ENCODE measurements at places on chromosomes 7 and 10.

DNA sequence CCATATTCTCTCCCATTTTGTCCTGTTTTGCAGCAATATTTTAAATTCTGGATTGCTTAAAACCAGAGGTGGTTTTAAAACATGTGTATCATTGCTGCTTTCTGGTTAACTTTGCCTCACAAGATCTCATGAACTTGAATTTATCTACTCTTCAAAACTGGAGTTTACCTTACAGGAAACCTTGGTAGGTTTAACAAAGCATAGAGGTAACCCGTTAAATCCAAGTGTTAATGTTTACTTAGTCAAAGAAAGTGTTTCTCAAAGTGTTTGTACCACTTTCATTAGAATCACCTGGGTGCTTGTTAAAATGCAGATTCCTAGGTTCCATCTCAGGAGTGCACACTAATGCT is 44.0 kb upstream of the VDAC2 start:
- no peak for DNase-seq

DNA sequence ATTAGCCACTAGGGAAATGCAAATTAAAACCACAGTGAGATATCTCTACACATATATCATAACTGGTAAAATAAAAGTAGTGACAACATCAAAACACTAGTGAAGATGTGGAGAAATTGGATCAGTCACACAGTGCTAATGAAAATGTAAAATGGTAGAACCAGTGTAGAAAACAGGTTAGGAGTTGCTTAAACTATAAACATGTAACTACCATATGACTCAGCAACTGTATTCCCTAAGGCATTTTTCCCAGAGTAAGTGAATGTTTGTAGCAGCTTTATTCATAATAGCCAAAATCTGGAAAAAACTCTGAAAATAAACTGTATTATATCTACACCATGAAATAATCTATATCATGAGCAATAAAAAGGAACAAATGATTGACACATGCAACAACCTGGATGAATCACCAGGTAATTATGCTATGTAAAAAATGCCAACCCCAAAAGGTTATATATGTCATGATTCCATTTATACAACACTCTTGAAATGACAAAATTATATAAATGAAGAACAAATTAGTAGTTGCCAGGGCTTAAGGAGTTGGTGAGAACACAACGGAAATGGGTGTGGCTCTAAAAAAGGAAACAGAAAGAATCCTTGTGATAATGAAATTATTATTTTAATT is 22.8 kb downstream of the SLC25A40 start:
- DNase-seq = no peak

DNA sequence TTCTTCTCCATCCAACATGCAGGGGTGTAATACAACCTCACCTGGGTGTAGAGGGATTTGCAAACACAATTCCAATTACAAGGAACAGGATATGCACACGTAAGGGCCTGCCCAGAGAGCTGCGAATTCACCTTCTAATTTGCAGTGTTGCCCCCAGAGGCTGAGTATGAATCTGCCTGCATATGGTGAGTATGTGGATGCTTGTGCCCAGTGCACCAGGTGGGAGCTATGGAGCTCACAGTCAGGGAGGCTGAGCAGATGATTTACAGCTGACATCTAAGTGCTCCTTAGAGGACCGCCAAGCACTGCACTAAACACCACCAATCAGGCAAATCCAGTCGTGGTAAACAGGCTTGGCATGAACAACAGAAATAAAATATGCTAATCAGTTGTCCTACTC is 132.0 kb downstream of the RELN start:
- no peak for DNase-seq

DNA sequence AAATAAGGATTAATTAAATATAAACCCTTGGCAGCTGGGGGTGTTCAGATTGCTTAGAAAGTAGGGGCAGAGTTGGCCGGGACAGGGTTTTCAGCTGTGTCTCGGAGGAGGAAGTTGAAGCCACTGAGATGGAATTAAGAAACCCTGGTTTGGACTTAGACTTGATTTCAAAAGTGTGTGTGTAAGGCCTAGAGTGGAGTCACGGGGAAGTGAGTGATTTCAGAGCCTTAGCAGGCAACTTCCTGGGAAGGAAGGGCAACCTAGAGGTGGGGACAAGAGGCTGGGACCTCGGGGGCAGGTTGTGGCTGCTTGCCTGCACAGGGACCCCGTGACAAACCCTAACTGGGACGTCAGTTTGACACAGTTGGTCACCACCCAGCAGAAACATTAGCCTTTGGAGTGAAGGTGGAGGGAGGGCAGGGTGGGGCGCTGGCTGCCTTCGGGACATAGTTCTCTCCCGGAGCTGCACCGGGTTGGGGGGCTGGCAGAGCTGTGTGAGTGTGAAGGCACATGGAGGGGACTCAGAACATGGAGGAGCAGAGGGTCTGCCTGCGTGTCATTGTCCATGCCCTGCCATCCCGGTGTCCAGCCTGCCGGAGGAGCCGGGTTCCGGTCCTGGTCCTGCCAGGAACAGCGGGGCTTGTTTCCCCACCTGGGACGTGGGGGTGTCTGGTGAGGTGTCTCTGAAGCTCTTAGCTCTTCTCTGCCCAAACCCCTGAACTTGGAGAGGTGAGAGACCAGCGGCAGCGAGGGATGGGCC is 1.8 kb downstream of the BRI3 start:
- DNase-seq = no peak

DNA sequence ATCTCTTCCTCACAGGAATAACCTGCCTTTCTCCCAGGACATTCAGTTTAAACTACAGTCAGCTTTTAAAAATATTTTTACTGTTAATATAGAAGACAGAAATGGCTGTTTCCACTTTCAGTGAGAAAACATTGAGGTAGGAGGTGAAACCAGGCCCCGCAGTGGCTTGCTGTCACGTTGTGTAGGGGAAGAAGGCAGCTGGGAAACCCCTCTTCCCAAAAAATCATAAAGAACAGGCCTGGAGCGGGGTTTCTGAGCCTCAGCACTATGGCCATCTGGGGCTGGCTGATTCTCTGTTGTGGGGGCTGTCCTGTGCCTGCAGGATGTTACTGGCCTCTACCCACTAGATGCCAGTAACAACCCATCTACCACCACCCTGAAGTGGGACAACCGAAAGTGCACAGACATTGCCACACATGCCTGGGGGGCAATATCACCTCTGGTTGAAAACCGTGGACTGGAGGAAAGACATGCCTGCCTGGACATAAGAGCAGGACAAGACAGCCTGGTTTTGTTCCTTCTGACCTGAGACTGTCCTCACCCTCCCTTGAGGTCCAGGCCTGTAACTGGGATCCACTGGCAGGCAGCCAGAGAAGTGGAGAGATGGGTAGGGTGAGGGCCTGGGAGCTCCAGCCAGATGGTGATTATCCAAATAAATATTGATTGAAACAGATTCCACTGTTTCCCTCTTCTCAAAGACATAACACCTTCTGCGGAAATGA is 43.9 kb downstream of the KCNH2 start:
- no peak for DNase-seq

GRCh38 chr7:147145194-147145593 is 1028.6 kb downstream of the CNTNAP2 start:
- DNase-seq = no peak

Measured in T-cell (primary cell).